ENCODE measurements at places on chromosomes 3 and 15. TPM values are rescaled to one million over a fixed set of nuclear protein-coding genes. Genes with fewer than 3 reads are reported as not detected.

Gene ZNF717
- total RNA-seq: 12.4 TPM

Gene VWA5B2
- total RNA-seq: not detected

Gene PAQR9
- not detected for total RNA-seq

Gene OSBPL10
- 2.3 TPM for total RNA-seq

Gene TMEM207
- total RNA-seq: not detected

Gene LMAN1L
- total RNA-seq: not detected

DNA sequence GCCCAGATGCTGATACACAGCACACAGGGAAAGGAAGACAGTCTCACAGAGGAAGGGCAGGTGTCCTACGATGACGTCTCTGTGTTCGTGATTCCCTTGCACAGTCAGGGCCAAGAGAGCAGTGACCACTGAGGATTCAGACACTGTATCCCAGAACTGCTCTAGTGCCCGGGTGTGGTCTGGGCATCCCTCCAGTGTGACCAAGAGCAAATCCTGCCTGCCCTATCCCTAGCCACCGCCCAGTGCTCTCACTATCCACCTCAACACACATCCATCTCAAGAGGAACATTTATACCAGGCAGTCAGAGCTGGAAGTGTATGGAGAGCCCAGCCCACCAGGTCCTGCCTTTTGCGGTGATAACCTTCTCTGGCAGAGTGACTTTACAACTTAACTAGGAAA, 4.1 kb downstream of the PPM1M start:
- no peak for DNase-seq
- no peaks in the 10 kb centered on the region for H3K27me3 ChIP-seq
- H3K27ac ChIP-seq: peak overlapping the region; percentile 37
- peaks cover 57% of the 10 kb centered on the region for H3K36me3 ChIP-seq
- H3K4me3 ChIP-seq: no peak overlapping the region
- H3K4me1 ChIP-seq: peaks cover 79% of the 10 kb centered on the region

DNA sequence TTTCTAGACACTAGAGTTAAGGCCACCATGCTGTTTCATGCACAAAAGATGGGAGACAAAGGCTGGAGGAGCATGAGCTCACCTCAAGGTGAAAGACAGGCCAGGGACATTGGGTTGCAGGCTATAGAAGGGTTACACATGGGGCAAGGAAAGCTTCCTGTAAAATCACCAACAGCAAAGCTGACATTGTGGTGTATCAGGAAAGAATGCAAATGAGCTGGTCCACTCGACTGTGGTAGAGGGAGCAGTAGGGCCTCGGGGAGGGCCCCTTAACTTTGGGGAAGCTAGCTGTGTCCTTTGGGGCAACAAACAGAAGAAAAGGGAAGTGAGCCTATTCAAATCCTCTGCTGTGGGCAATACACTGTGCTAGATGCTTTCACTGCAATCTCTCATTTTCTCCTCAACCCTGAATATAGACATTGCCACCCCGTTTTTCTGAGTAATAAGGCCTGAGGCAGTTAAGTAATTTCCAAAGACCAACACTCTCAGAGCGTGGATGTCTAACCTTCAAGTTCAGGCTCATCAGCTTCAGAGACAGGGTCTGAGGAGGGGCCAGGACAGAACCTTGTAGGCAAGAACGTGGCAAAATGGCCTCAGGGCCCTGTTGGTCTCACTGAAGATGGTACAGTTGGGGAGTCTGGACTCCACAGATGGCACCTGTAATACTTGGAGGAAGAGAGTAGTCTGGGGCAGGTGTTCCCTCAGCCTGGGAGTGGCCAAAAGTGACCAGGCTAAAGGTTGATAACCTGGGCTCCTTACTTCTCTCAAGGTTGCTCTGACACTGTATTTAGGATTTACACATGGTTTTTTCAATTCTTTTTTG, 24.1 kb downstream of the CX3CR1 start:
- peaks cover 31% of the 10 kb centered on the region for H3K4me1 ChIP-seq
- no peak overlapping the region for H3K27ac ChIP-seq
- no peaks in the 10 kb centered on the region for H3K36me3 ChIP-seq
- peaks cover 32% of the 10 kb centered on the region for H3K27me3 ChIP-seq

GRCh38 chr15:36579792-36580431, 486 bp downstream of the CDIN1 start:
- H3K27me3 ChIP-seq: peaks cover 8% of the 10 kb centered on the region
- peak overlapping the region; percentile 76 for H3K4me3 ChIP-seq
- peak overlapping the region; percentile 91 for H3K27ac ChIP-seq
- peaks cover 26% of the 10 kb centered on the region for H3K4me1 ChIP-seq

GRCh38 chr15:42891569-42891968, 29.0 kb downstream of the TTBK2 start:
- no peaks in the 10 kb centered on the region for H3K27me3 ChIP-seq
- H3K4me3 ChIP-seq: no peak overlapping the region
- H3K27ac ChIP-seq: no peak overlapping the region
- peaks cover 14% of the 10 kb centered on the region for H3K36me3 ChIP-seq
- no peaks in the 10 kb centered on the region for H3K4me1 ChIP-seq

GRCh38 chr3:42780892-42781700, 8.0 kb upstream of the CCDC13 start:
- peaks cover 15% of the 10 kb centered on the region for H3K36me3 ChIP-seq
- no peak for DNase-seq
- H3K4me1 ChIP-seq: peaks cover 2% of the 10 kb centered on the region
- no peaks in the 10 kb centered on the region for H3K27me3 ChIP-seq

DNA sequence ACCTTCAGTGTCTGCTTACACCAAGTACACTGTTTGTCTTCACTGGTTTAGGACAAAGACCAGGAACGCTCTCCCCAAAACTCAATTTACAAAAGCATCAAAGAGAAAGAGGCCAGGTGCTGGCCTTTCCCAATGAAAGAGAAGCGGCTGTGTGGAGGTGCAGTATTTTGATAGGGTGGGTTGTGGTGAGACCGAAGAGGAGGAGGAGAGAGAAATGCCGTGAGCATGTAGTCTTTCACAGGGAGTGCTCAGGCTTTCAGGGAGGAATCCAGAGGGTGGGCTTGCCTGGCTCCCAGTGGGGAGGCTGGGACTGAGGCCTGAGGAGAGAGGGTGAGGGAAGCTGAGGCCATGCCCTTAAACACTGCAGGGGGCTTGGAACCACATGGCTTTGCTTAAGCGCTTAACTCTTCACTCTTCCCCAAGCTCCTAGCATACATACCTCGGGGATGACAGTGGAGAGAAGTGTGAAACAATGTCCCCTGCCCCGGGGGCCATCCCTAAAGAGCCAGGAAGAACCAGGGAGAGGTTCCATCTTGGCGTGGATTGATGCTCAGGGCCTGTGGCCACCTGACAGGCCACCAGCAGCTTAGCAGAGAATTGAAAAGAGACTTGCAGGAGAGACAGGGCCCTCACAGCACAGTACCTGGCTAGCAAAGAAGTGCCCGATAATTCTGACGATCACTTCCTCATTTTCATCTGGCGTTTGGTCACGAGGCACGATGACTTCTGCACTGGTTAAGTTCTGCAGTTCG, 60.5 kb downstream of the SENP2 start:
- no peaks in the 10 kb centered on the region for H3K4me1 ChIP-seq
- H3K27me3 ChIP-seq: peaks cover 14% of the 10 kb centered on the region
- H3K36me3 ChIP-seq: no peaks in the 10 kb centered on the region
- no peak overlapping the region for H3K27ac ChIP-seq
- no peak overlapping the region for H3K4me3 ChIP-seq

DNA sequence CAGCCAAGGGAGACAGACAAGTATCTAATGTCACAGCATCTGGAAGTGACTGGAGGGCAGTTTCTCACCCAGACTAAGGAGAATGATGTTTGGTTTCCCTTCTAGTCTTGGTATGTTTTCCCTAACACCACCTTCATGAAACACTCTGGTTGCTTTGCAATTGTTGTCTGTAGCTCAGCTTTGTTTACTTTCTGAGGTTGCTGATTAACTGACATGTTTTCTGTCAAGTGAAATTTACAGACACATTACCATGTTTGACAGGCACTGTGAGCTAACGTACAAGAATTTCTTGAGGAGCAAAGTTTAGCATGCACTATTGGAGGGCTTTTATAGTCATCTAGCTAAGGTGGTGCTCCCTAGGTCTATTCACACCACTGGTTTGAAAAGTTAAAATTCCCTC, 131.6 kb upstream of the NECTIN3 start:
- H3K4me3 ChIP-seq: no peak overlapping the region
- H3K27me3 ChIP-seq: no peaks in the 10 kb centered on the region
- H3K36me3 ChIP-seq: peaks cover 14% of the 10 kb centered on the region
- H3K4me1 ChIP-seq: peaks cover 19% of the 10 kb centered on the region

DNA sequence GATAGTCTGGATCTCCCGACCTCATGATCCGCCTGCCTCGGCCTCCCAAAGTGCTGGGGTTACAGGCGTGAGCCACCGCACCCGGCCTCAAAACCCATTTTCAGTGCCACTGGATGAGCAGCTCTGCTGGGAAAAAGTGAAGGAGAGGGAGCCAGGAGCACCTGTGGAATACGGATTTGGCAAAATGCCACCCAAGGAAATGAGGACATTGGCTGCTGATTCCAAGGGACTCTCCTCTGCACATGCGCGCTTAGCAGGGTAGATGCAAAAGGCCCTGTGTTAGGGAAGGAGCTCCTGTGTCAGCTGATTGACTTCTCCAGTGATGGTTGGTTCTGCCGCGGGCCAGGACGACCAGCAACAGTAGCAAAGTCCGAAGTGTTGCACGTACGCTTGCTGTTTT, 43.4 kb upstream of the IGF1R start:
- H3K27ac ChIP-seq: no peak overlapping the region
- H3K27me3 ChIP-seq: no peaks in the 10 kb centered on the region

DNA sequence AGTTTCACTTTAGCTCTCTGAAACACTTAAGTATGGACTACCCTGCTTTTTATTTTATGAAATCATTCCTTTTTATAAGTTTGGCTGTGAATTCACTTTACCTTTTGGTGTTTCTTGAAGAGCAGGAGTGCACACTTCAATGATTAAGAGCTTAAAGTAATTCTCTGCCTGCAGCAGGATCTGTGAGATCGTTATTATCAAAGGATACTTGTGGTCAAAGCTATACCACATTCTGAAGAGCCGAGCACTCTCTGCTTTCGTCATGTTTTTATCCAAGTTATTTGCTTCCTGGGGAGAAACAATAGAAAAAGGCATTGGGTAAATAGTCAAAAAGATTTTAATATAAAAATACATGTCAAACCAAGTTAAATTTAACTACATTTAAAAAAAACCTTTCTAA, 243.7 kb downstream of the CHST2 start:
- no peak for DNase-seq
- H3K27ac ChIP-seq: no peak overlapping the region
- H3K4me1 ChIP-seq: peaks cover 13% of the 10 kb centered on the region
- H3K4me3 ChIP-seq: peak overlapping the region; percentile 35
- no peaks in the 10 kb centered on the region for H3K27me3 ChIP-seq
- peaks cover 2% of the 10 kb centered on the region for H3K36me3 ChIP-seq

DNA sequence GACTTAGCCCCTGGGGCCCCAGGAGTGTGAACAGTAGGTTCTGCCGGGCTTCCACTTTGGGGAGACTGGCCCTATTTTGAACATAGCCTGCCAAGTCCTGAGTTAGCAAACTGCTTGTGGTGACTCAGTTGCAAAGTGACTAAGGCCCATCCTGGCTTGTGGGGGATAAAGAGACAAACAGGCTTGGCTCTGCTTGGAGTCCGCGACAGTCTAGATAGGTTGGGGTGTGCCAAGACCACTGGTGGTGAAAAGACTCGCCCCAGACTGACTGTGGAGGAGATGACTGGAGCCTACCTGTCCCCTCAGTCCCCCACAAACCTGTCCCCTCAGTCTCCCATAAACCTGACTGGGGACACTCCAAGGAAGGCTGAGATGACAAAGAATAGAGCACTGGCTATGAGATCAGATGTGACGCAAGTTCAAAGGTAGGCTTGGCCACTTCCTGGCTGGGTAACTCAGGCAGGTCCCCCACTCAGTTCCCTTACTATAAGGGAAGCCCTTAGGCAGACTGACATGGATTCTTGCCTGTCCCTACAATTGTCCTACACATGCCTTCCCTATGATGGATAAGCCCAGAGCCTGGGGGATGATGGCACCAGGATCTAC, 4.3 kb downstream of the DNASE1L3 start:
- H3K27ac ChIP-seq: no peak overlapping the region
- DNase-seq: no peak
- H3K27me3 ChIP-seq: peaks cover 20% of the 10 kb centered on the region

Measured in activated CD8-positive, alpha-beta memory T cell treated with anti-CD3 and anti-CD28 coated beads, Interleukin-2, amount 10 ng/mL, durations not matched to agents 7 days and 5 days (primary cell).